ENCODE measurements at places on chromosomes 3 and 15. TPM values are rescaled to one million over a fixed set of nuclear protein-coding genes. Genes with fewer than 3 reads are reported as not detected.

LDHAL6B gene
- total RNA-seq, result not detected

LRRC2 gene
- not detected for total RNA-seq

LIPC gene
- not detected for total RNA-seq

APBA2 gene
- 20.6 TPM for total RNA-seq

RFX7 gene
- total RNA-seq, result 17.0 TPM

ZNF660 gene
- not detected for total RNA-seq

BRK1 gene
- total RNA-seq, result 190 TPM

POPDC2 gene
- total RNA-seq, result 0.23 TPM

GABRB3 gene
- total RNA-seq, result 98.3 TPM

MCTP2 gene
- not detected for total RNA-seq

HDC gene
- 0.05 TPM for total RNA-seq

FBXO40 gene
- not detected for total RNA-seq

ARRDC4 gene
- 0.20 TPM for total RNA-seq

TNFAIP8L3 gene
- 43.1 TPM for total RNA-seq

BUB1B gene
- total RNA-seq, result 25.6 TPM

ARHGEF26 gene
- 12.6 TPM for total RNA-seq

ITIH4 gene
- total RNA-seq, result 0.25 TPM

SLC24A5 gene
- not detected for total RNA-seq

FBN1 gene
- 8.5 TPM for total RNA-seq

Measured in A549 treated with dexamethasone at 1 μM for 4 hours (cell line).